LoVo (cell line): ENCODE measurements at places on chromosomes 1 and 21.

DNA sequence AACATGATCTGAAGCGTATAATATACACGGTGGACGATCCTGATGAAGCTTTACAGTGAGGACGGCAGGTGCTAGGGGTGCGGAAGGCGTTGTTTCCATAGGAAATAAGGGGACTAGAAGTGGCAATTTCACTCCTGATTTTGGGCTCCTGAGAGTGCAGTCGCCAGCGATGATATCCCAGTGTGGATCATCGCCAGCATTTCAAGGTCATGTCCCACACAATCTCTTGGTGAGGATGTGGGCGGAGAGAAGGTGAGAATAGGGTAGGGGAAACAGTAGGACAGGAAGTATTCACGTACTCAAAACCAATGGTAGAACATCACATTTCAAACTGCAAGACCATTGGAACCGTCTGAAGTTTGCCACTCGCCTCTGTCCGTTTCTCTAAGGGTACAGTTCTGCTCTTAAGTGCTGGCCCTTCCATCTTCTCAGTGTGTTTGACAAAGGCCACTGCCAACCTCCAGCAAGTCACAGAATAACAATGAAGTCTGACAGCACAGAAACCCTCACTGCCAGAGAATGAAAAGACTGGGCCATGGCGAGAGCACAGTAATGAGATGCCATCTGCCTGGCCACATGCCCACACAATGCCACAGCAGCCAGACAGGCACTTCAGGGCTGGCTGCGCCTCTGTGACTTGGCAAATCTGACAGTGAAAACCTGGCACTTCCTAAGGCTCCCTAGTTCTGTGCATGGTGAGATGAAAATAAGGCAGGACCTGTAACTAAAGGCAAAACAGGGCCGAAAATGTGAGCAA lies 27.9 kb downstream of the PCSK9 start:
- no peak for DNase-seq

GRCh38 chr1:155175927-155176371 lies 2.3 kb downstream of the TRIM46 start:
- no peak for DNase-seq

GRCh38 chr1:210700511-210700910 lies 371.8 kb downstream of the HHAT start:
- no peak for DNase-seq

- DNase-seq: no peak
Observed at GRCh38 chr1:179366093-179366800, 476 bp downstream of the AXDND1 start.

GRCh38 chr1:53556657-53557227 lies 97.5 kb downstream of the DMRTB1 start:
- DNase-seq: no peak
